ENCODE measurements at places on chromosomes 5 and 9.

DNA sequence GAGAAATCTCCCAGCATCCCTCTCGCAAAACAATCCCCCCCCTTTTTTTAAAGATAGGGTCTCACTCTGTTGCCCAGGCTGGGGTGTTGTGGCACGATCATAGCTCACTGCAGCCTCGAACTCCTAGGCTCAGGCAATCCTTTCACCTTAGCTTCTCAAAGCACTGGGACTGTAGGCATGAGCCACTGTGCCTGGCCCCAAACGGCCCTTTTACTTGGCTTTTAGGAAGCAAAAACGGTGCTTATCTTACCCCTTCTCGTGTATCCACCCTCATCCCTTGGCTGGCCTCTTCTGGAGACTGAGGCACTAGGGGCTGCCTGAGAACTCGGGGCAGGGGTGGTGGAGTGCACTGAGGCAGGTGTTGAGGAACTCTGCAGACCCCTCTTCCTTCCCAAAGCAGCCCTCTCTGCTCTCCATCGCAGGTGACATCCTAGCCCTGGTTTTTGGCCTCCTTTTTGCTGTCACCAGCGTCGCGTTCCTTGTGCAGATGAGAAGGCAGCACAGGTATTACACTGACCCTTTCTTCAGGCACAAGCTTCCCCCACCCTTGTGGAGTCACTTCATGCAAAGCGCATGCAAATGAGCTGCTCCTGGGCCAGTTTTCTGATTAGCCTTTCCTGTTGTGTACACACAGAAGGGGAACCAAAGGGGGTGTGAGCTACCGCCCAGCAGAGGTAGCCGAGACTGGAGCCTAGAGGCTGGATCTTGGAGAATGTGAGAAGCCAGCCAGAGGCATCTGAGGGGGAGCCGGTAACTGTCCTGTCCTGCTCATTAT lies 6.8 kb downstream of the CA9 start:
- no peak for DNase-seq

- no peak for DNase-seq
These were observed 267.9 kb upstream of the PDE4D start for GRCh38 chr5:60161340-60161934.

DNA sequence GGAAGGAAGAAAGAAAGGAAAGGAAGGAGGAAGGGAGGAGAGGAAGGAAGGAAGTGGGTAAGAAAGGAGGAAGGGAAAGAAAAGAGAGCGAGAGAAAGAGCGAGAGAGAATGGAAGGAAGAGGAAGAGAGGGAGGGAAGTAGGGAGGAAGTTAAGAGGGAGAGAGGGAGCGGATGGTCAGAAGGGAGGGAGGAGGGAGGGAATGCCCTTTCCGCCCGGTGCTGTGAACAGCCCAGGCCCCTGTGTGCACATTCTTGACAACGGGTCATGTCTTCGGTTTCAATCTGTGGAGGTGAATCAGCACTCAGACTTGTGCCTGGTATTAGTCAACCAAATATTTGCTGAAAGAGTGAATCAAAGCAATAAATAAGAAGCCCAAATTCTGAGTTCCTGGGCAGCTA lies 39.2 kb downstream of the PRUNE2 start:
- peak; percentile 91 for DNase-seq

DNA sequence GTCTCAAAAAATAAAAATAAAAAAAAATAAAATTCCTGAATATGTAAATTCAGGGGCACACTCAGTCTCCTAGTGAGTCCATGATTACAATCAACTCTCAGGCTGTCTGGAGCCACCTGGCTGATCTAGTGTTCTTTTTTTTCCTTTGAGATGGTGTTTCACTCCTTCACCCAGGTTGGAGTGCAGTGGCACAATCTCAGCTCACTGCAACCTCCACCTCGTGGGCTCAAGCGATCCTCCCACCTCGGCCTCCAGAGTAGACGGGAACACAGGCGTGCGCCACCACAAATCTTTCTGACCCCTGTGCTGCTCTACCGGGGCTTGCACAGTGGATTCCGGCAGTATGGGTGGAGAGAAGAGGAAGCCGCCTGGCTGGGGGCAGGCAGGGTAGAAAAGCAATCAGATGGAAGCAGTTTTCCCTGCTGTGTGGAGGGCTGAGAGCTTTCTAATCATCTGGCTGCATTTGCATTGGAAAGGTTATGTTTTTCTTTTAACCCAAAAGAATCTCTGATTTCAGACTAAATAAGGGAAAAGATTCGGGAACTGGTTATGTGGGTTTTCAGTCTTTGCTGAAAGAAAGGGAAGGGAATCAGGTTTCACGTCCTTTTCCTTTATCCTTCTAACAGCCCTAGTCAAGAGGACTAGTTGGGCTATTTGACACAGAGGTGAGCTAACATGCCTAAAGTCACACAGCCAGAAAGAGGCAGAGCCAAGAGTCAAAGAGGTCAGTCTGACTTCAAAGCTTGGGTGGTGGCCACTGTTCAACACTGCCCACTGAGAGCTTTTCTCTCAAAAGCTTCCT lies 26.3 kb upstream of the CORO2A start:
- DNase-seq = no peak

DNA sequence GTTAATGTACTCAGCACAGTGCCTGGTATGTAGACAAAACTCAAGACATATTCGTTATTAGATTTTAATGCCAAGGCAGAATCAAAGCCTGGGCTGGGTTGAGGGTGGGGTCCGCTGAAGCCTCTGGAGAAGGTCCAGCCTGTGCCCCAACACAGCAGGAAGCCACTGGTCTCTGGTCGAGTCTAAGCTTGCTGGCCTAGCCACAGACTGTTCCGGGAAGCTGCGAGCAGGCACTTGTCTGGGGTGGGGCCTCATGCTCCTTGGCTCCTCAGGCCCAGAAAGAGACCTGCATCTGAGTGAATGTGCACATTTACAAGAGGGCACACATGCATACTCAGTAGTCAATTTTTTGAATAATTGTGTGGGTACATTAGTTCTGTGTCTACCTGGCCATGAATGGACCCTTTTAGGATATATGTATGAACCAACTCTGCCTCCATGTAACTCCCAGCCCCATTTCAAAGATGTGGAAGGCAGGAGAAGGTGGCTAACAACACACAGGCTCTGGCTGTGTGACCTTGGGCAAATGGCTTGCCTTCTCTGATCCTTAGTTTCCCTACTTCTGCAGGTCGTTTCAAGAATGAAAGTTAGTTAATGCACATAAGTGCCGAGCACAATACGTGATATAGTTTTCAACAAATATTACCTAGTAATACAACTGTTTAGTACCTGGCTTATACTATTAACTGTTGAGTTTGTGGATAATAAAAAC lies 18.3 kb downstream of the FAT2 start:
- no peak for DNase-seq

DNA sequence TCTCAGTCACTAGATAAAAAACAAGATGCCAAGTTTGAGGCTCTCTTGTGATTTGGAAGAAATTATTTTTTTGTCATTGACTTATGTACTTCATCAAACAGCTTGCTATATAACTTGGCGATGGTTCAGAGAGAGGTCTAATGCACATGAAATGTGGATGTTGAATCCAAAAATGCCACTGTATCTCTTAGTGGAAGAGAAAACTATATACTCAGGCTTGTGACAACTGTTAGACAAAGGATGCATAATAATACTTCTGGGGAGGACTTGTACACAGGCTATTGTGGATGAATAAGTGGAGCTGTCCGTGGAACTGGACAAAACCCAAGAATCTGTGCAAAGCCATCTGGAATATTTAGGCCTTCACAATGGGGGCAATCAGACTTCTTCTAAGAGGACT lies 162.9 kb upstream of the NMUR2 start:
- no peak for DNase-seq

GRCh38 chr9:4821133-4821532 lies 28.4 kb downstream of the RCL1 start:
- no peak for DNase-seq

DNA sequence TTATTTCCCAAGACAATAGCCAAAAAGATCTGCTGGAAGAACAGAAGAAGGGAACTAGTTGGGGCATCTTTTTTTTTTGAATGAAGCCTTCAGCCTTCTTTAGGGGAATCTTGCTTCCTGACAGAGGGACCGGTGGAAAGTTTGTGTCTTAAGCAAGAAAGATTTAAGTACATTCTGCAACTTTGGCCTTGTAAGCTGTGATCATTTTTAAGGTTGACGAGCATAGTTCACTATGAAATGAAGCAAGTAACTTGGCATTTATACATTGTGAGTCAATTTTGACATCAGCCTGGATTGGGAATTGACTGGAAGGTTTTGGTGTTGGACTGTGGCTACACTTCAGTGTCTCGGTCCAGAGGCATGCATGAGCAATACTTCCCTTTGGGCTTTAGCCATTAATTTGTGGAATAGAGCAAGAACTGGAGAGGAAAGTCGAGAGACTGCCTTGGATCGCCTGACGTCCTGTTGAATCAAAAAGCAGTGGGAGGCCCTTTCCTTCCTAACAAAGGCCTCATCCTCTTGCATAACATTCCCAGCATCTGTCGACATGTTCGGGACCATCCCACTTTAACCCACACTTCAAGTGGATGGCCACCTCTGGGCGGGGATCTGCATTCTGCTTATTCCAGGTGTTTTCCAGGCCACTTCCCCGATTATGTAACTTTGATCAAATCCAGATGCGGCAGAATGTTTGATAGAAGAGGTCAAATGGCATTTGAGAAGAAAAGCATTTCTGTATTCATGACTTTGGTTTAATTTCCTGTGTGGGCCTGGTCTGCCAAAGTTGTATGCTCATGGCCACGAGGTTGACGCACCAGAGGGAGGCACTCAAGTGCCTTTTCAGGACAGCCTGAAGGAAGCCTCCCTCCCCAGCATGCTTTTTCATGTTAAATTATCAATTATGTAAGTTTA lies 12.5 kb downstream of the ABL1 start:
- peak; percentile 97 for DNase-seq

- DNase-seq = peak; percentile 41
These were observed 39.8 kb upstream of the FUBP3 start for GRCh38 chr9:130539420-130540223.

DNA sequence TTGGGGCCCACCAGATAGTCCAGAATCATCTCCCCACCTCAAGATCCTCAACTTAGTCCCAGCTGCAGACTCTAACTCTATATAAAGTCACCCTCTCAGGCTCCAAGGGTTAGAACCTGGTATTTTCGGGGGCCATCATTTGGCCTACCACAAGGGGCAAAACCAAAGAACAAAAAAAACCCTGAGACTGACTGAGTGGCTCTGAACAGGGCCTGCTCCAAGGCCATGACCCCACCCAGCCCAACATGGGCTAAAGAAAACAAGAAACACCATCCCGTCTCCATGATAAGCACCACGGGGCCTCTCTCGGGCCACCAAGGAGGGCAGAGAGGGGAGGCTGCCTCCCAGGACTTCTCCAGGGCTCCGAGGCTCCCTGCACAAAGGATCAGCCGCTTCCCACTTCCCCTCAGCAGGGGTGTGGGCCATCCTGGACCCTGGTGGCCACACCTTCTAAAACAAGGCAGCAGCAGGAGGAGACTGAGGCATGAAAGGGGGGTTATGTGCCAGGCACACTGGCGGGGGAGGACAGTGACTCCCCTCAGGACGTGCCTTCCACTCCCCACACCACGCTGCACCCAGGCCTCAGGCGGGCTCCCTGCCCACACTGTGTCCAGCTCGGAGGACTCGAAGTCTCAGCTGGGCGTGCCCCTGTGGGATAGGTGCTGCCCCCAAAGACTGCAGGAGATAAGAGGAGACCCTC lies 51.5 kb downstream of the SEMA4D start:
- DNase-seq = no peak

DNA sequence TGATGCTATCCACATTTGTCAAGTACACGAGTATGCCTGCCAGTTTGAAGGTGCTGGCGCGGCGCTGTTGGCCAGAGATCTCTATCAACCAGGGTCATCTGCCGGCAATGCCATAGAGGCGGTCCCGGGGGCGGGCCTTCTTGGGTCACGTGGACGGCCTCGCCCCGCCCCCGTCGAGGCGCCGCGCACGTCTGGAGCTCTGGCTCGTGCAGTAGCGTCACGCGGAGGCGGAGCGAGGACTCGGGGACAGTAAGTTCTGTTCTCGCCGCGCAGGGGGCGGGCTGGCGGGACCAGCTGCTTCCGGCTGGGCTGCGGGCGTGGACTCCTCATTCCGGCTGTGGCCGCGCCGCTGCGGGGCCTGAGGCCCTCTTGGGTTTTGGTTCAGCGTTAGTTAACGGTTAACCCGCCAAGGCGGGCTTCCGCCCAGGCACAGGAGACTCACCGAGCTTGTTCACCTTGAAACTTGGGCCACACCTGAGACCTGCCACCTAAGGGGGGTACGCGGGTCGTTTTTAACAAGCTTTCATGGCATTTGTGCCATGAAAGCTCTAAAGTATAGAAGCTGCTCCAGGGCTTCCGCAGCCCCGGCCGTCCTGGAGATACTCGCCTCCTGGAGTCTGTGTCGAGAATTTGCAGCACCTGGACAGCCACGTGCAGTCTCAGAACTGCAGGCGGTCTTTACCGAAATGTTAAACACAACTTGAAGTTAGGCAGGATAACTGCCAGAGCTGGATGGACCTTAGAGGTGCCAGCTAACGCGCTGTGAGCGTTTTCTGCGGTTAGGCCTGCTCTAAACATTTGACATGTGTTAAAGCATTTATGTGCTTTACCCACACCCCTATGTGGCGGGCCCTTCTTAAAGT lies at the start of gene RFESD:
RFESD (plus strand) TSS at position 209 of the 863 bp plus-strand sequence. CDS start 5,495 bp downstream, outside the sequence.
- DNase-seq = peak; percentile 64

GRCh38 chr9:68509689-68510088 lies 31.0 kb downstream of the TMEM252 start:
- no peak for DNase-seq

DNA sequence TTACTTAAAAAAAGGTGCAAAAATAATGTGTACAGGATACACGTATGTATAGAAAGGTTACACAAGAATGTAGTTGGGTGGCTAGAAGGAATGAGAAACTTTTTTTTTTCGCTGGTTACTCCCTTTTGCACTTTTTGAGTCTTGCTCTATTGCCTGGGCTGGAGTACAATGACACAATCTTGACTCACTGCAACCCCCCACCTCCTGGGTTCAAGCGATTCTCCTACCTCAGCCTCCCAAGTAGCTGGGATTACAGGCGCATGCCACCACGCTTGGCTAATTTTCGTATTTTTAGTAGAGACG lies 15.8 kb downstream of the FBXW11 start:
- DNase-seq = no peak

DNA sequence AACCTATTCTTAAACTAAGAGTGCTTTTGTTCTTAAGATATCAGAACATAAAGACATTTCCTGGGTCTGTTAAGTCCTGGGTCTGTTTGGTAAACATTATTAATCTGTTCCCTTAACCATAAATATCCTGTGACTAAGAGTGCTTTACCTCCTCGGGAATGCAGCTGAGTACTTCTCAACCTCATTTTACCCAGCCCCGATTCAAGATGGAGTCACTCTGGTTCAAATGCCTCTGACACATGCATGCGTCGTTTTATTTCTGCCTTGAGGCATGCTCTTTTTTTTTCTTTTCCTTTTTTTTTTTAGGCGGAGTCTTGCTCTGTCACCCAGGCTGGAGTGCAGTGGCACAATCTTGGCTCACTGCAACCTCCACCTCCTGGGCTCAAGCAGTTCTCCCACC lies 39.8 kb upstream of the FBXL17 start:
- no peak for DNase-seq

- no peak for DNase-seq
These were observed 288.9 kb downstream of the RAB3C start for GRCh38 chr5:58871648-58872242.

Data from HS-27A (cell line).